Stimulated activated CD4-positive, alpha-beta T cell treated with anti-CD3 and anti-CD28 coated beads, Interleukin-1b, Interleukin-23, amount 100 ng/mL, for 4 hours (primary cell): ENCODE measurements at places on chromosomes 3 and 15.
A peak's percentile ranks its signal among the peaks of the same experiment; 100 is the strongest.

DNA sequence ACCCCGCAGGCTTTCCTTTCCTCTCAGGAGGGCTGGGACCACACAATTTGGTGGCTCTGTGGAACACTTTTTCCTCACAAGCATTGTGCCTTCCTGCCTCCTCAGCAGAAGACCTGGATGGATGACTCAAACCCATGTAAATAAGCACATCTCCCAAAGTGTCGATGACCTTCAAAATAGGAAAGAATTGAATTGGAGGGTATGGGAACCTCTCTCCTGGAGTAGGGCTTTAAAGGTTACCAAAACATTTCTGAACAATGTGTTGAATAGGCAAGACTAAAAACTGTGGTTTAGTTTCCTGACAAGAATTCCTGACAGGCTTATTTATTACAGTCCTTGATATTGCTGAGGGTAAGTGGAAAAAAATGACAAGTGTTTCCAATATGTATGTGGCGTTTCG lies 118.2 kb downstream of the ALDH1A2 start:
- no peak for DNase-seq

DNA sequence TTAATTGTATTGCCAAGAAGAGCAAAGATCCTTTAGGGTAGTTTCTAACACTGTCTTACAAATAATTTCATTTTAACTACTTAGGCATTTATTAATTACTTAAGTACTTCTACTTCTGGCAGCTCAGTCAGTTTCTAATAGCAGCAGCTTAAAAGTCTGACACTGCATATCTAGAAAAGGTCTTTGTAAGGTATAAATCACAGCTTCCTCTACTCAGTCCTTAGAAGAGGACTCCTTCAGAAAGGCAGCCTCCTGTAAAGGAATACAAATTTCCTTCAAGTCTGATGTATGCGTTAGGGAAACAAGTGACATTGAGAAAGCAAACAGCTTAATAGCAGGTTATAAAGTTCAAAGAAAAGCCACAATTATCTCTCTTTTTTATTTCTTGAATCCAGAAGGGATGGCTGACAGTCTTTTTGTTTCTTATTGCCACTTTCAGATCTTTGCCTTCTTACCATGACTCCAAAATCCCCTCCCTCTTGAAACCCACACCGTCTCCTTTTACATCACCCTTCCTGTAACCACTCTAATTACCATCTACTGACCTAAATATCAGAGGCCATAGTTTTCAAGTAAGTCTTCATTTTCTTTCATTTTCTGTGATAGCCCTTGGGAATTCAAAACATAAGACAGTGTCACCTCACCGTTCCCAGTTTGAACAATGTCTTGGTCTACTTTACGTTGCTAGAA lies 109.5 kb downstream of the CGGBP1 start:
- DNase-seq, result no peak

- DNase-seq, result no peak
These were observed 48.8 kb upstream of the PLSCR5 start for GRCh38 chr3:146653978-146654377.

- no peak for DNase-seq
These were observed 7.9 kb downstream of the HTR3D start for GRCh38 chr3:184039414-184039813.

GRCh38 chr15:70097321-70098152 lies at the start of gene TLE3:
TLE3 (minus strand) TSS chr15:70097917; CDS start chr15:70096798, 1,119 bp downstream.
- peak; percentile 95 for DNase-seq

DNA sequence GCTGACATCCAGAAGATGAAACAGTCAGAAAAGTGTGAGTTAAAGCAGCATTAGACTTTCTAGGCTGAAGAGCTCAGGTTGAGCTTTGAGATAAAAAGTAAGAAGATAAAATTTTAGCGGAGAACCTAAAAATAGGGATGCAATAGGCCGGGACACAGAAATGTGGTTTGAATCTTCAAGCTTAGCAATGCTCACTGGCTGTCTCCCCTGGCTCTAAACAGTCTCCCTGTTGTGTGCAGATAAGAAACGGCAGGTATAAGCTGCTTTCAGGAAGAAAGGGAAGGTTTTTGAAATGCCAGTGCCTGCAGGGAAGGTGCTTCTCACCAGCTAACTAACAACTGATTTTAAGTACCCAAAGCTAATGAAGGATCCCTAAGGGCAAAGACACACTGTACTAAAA lies 718.7 kb upstream of the SGO1 start:
- DNase-seq, result no peak

DNA sequence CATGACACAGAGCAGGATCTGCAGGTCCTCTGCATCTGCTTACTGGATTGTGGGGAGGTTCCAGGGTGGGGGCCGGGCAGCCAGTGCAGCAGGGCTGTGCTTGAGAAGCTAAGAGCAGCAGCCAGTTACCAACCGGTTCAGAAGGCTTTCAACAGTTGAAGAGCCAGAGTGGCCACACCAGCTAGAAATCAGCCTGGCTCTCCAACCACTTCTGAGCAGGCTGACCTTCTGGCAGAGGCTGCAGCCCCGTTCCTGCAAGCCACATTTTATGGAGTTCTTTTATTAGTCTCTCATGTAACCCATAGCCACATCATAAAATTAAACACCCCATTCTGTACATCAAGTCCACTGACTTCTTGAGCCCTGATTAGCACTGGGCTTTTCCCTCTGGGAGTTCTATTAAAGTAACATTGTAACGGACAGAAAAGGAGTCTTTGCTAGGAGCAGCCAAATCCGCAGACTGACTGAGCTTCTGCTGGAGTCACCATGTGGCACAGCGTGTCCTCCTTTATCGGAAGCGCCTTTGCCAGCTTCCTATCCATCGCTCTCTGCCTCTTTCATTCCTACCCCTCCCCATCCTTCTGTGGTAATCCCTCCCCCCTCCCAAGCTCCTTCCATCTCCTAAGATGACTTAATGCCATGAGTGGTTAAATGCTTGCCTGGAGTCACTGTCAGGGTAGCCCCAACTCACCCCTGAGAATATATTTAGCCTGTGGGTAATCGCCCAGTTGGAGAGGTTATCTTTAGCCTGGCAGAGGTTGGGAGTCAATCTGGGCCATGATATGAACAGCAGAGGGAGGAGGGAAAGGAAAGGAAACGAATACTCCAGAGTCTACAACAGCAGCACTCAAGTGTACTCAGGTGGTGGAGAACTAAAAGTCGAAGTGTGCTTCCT lies 138.5 kb upstream of the HES1 start:
- DNase-seq, result no peak

GRCh38 chr3:88334187-88334868 lies 184.6 kb downstream of the C3orf38 start:
- DNase-seq, result no peak

GRCh38 chr3:71307991-71308697 lies 275.4 kb downstream of the FOXP1 start:
- DNase-seq, result no peak

DNA sequence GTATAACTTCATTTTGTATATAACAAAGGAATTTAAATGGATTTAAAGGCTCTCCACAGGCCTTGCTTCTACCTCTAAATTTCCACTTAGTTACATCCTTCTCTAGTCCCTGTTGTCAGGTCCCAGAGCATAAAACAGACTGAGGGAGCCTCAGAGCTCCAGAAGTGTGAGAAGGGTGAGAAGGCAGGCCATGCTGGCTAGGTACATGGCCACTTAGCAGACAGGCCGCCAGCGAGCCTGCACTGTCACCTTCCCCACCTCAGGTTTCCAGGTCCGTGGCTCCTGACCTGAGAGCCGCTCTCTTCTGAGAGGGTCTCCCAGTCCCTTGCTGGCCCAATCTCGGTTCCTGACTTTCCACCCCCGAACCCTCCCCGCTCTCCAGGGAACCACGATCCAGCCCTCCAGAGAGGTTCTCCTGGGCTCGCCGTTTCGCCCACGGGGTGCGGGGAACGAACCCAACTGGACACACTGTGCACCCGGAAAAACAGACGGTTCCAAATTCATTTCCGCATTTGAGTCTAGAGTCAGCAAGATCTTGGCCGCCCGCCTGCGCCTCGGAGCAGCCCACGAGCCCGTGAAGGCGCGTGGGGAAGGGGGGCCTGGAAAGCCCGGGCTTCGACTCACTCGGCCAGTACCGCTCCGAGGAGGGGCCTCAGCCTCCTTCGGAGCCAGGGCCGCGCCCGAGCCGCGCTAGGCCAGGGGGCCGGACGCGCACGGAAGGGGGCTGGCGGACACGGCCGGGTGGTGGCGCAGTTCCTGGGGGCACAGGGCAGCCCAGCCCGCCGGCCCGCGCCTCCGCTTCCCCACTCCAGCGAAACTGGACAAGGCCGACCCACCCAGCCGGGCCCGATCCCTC lies 16.7 kb upstream of the SOX2 start:
- DNase-seq, result no peak

- no peak for DNase-seq
These were observed 82.0 kb downstream of the GPR156 start for GRCh38 chr3:120203016-120203415.

- DNase-seq, result no peak
These were observed 11.4 kb downstream of the KLF15 start for GRCh38 chr3:126345641-126346460.

- no peak for DNase-seq
These were observed 695 bp downstream of the METTL6 start for GRCh38 chr3:15426579-15427118.

DNA sequence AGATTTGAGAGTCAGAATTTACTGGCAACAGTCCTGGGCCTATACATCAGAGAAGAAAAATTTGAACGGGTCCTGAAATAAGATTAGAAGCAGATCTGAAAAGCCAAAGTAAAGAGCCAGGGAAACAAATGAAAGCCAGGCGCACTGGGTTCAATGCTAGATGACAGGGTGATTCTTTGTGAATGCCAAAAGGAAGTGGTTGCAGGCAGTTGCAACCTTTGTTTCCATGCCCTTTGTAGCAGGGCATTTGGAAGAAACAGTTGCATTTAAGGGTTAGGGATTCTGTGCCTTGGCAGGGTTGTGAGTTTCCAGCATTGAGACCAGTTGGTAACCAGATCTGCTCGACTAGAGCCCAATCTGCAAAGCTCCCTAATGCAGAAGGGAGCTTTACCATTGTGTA lies 36.4 kb upstream of the MTHFS start:
- no peak for DNase-seq

DNA sequence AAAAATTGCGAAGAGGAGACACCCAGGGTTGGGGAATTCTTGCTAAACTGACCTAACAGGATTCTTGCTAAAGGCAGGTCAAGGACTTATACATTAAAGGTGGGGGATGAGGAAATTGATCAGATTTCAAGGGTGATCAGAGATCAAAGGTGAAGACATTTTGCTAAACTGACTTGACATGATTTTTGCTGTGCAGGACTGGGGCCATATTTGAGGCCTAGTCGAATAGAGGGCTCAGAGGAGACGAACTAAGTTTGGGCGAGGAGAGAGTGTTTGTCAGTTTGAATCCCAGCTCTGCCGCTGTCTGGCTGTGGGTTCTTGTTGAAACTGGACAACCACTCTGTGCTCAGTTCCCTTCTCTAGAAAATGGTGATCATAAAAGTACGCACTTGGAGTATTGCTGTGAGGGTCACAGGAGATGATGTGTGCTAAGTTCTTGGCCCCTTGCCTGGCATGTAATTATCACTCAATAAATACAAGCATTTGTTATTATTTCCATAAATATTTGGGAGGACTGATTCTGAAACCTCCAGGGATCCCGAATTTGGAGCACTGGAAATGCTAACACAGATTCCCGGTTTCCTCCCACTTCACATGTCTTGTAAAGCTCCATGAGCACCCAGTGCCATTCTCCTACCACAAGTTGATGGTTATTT lies 364.8 kb upstream of the PROK2 start:
- no peak for DNase-seq

- DNase-seq, result no peak
These were observed 460.1 kb downstream of the SHQ1 start for GRCh38 chr3:72388117-72388516.

GRCh38 chr15:38477637-38478036 lies 23.7 kb downstream of the FAM98B start:
- no peak for DNase-seq

DNA sequence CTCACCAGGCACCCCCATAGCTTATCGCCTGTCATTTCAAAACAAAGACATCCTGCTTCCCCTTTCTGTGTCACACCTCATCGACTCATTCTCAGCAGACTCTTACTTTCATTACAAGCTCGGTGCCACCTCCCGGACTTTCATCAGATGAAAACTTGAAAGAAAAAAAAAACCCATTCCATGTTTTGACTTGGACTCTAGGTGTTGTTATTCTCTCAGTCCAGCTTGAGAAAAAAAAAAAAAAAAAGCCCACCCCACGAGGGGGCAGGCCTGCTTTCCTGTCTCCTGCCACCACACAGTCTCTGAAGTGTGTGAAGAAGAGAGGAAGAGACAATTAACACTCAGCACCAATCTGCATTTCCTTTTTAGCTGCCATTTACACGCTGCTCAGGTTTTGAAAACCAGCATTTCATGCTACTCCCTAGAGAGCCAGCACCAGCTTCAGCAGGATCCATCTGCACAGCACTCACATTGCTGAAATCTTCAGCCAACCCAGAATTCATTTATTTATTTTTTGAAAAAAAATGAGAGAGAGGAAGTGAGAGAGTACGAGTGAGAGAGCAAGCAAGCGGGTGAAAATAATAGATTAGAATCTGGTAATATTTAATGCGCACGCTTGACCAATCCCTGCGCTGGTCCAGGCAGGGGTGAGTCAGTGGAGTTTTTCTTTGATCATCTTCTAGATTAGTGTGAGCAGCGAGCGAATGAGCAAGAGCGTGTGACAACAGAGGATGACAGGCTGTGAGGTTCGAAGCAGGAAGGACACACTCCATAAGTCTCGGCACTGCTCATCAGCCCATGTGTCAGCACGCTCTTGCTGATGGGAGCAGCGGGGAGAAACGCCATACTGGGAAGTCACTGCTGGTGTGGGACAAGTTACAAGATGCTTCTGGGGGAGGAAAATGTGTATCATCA lies 23.5 kb downstream of the ZNF80 start:
- peak; percentile 62 for DNase-seq

DNA sequence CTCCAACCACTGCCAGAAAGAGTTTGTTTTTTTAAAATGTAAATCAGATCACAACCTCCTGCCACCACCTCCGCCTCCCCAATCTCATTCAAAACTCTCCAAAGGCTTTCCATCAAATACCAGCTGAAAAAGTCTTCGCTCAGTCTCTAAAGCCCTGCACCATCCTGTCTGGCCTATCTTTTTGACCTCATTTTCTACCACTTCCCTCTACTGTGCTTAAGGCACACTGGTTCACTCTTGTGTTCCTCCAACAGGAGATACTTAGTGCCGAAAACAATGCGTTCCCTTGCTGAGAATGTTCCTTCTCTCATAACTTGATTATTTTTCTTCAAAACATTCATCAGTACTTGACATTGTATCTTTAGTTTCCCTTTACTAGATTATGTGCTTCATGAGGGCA lies 3.5 kb downstream of the BTBD1 start:
- no peak for DNase-seq

DNA sequence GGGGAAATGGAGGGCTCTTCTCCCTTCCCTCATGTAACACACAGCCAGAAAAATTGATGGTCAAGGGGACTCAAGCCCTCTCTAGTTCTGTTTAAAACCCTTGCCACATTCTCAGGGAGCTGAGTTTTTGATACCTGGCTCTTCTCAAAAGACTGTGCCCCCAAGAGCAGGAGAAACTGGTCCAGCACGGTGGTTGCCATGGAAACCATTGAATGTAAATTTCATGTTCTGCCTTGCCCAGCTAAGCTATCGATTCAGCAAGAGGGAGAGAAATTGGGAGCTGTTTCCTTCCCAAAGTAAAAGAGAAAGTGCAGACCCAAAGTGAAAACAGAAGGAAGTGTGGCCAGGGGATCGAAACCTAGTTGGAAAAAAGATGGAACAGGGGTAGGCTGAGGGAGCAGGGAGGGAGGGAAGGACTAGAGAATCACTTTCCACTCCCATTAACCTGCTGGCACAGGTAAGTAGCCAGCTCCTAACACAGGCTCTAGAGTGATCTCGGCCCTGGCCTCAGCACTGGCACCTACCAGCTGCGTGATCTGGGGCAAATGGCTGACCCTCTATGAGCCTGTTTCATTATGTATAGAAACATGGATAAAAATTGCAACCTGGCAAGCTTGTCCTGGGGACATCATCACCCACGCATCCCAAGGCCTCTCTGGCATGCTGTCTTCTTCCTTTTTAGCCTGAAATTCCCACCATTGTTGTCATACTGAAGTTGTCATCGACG lies 140.9 kb downstream of the TPRA1 start:
- DNase-seq, result no peak
